Melanocyte of skin (primary cell): ENCODE measurements at places on chromosomes 11 and 22. TPM values are rescaled to one million over a fixed set of nuclear protein-coding genes. Genes with fewer than 3 reads are reported as not detected.

Gene SLC17A6
- under 0.01 TPM in 1 of 2 replicates, not detected in the other for total RNA-seq

Gene MPZL2
- 0.36 TPM in 1 of 2 replicates, not detected in the other for total RNA-seq

Gene LRRC75B
- 5.2 and 8.4 TPM in 2 replicates for total RNA-seq

Gene TSG101
- 57.5 and 88.7 TPM in 2 replicates for total RNA-seq

Gene RFPL1
- total RNA-seq = not detected in 2 replicates

Gene TRIM48
- total RNA-seq = 0.36 TPM in 1 of 2 replicates, not detected in the other

Gene MPZL3
- 0.67 and 2.2 TPM in 2 replicates for total RNA-seq

Gene TRPM5
- not detected in 2 replicates for total RNA-seq

Gene OVCH2
- not detected in 2 replicates for total RNA-seq

Gene APOA1
- not detected in 2 replicates for total RNA-seq

Gene RIMBP3C
- total RNA-seq = 0.34 and 0.36 TPM in 2 replicates

Gene MS4A6E
- total RNA-seq = not detected in 2 replicates

Gene TRIM29
- total RNA-seq = not detected in 2 replicates

Gene APOL5
- not detected in 2 replicates for total RNA-seq

Gene MMP10
- total RNA-seq = under 0.01 TPM in 1 of 2 replicates, not detected in the other

Gene CRACR2B
- not detected in 2 replicates for total RNA-seq

Gene PLA2G3
- total RNA-seq = not detected in 2 replicates

Gene MS4A6A
- not detected in 2 replicates for total RNA-seq

Gene IGSF9B
- not detected in 2 replicates for total RNA-seq

Gene IRF7
- total RNA-seq = 123 and 177 TPM in 2 replicates

Gene KRTAP5-7
- total RNA-seq = under 0.01 TPM in 1 of 2 replicates, not detected in the other

Gene ARHGAP8
- total RNA-seq = 1.1 and 7.6 TPM in 2 replicates

Gene KDM2A
- 36.6 and 46.6 TPM in 2 replicates for total RNA-seq

Gene GPHA2
- total RNA-seq = not detected in 2 replicates

Gene GSTT2B
- 2.6 and 2.7 TPM in 2 replicates for total RNA-seq

Gene LRP4
- total RNA-seq = 1.5 and 2.4 TPM in 2 replicates

Gene OR8B12
- total RNA-seq = not detected in 2 replicates

Gene EFCAB6
- total RNA-seq = 1.0 and 2.2 TPM in 2 replicates

Gene NRXN2
- 0.69 and 1.5 TPM in 2 replicates for total RNA-seq

Gene CHCHD10
- total RNA-seq = 2.8 and 6.2 TPM in 2 replicates

Gene PYGM
- total RNA-seq = under 0.01 and 0.34 TPM in 2 replicates

Gene PRSS23
- total RNA-seq = 68.3 and 101 TPM in 2 replicates

Gene SCO2
- 5.7 and 6.3 TPM in 2 replicates for total RNA-seq

Gene OR4A16
- total RNA-seq = not detected in 2 replicates

Gene TPBGL
- total RNA-seq = 0.73 and 1.0 TPM in 2 replicates

Gene TRIM66
- 6.2 and 9.6 TPM in 2 replicates for total RNA-seq

Gene PDGFB
- not detected in 2 replicates for total RNA-seq

Gene C11orf21
- total RNA-seq = 0.36 TPM in 1 of 2 replicates, not detected in the other

Gene CNTN5
- total RNA-seq = not detected in 2 replicates

Gene C11orf24
- 68.0 and 86.4 TPM in 2 replicates for total RNA-seq

Gene MUC5AC
- total RNA-seq = not detected in 2 replicates

Gene RCE1
- 17.4 and 18.3 TPM in 2 replicates for total RNA-seq

Gene CHEK1
- 40.3 and 48.3 TPM in 2 replicates for total RNA-seq

Gene CNGA4
- total RNA-seq = under 0.01 TPM in 1 of 2 replicates, not detected in the other

Gene RFPL2
- total RNA-seq = 18.5 and 29.6 TPM in 2 replicates

Gene TH
- total RNA-seq = not detected in 2 replicates

Gene MYOD1
- not detected in 2 replicates for total RNA-seq
